ENCODE measurements at places on chromosomes 13 and 19.
A peak's percentile ranks its signal among the peaks of the same experiment; 100 is the strongest.

GRCh38 chr13:89361909-89362308 lies 1690.7 kb downstream of the SLITRK5 start:
- no peak for DNase-seq

- DNase-seq = peak; percentile 49
These were observed 26.5 kb downstream of the NUMBL start for GRCh38 chr19:40663695-40664692.

GRCh38 chr19:10895920-10896319 lies 24.6 kb downstream of the CARM1 start:
- no peak for DNase-seq

GRCh38 chr19:33496038-33496895 lies 25.3 kb downstream of the PEPD start:
- no peak for DNase-seq
